Lung (tissue), 17 donors: ENCODE measurements at places on chromosomes 7 and 10.

DNA sequence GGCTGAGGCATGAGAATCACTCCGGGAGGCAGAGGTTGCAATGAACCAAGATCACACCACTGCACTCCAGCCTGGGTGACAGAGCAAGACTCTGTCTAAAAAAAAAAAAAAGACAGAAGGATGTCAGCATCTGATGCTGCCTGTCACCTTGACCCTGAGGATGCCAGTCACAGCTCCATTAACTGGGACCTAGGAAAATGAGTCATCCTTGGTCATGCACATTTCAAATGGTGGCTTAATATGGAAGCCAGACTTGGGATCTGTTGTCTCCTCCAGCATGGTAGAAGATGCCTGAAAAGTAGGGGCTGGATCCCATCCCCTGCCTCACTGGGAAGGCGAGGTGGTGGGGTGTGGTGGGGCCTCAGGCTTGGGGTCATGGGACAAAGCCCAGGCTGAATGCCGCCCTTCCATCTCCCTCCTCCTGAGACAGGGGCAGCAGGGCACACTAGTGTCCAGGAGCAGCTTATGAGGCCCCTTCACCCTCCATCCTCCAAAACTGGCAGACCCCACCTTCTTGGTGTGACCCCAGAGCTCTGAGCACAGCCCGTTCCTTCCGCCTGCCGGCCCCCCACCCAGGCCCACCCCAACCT, 1.3 kb downstream of the NOS3 start:
- DNase-seq: no peak

- peak; percentile 55 for DNase-seq
Observed at GRCh38 chr10:97399843-97400545, 1.1 kb downstream of the RRP12 start.

GRCh38 chr10:79140085-79140793, 71.5 kb downstream of the ZMIZ1 start:
- DNase-seq: no peak

GRCh38 chr7:141409801-141410329, 141.3 kb upstream of the AGK start:
- DNase-seq: no peak

- no peak for DNase-seq
Observed at GRCh38 chr7:4271716-4272015, 410.4 kb upstream of the FOXK1 start.

DNA sequence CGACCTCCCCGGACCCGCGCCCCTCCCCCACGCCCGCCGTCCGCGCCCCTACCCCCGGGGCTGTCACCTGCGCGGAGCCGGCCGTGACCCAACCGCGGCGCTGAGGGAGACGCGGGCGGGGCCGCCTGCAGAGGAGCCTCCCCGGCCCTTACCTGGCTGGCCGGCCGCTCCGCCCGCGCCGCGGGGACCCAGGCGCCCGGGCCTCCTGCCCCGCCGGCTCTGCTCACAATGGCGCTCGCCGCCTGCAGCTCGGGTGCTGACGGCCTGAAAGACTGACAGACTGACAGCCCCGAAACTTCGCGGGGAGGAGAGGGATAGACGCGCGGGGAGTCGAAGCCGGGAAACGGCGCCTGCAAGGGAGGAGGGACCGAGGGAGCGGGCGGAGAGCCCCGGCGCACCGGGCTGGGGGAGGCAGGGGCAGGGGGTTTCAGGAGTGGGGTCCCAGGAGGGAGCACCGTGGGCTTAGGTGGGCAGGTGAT, 393 bp downstream of the ZNF467 start:
- DNase-seq: no peak

DNA sequence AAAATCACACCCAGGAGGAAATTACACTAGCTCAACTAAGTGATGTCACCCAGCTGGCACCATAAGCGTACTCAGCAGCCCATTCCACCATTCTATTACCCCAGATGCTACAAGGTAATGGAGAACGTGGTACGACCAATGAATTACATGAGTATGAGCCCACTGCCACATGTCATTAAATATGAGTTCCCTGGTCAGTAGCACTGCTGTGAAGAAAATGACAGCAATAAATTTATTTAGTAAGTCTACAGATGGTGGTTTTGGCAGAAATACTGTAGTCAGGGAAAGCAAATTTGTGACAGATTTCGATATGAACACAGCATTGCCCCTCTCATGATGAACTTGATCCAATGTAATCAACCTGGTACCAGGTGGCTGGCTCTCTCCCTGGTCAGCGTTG, 154.2 kb downstream of the VWC2 start:
- DNase-seq: no peak

DNA sequence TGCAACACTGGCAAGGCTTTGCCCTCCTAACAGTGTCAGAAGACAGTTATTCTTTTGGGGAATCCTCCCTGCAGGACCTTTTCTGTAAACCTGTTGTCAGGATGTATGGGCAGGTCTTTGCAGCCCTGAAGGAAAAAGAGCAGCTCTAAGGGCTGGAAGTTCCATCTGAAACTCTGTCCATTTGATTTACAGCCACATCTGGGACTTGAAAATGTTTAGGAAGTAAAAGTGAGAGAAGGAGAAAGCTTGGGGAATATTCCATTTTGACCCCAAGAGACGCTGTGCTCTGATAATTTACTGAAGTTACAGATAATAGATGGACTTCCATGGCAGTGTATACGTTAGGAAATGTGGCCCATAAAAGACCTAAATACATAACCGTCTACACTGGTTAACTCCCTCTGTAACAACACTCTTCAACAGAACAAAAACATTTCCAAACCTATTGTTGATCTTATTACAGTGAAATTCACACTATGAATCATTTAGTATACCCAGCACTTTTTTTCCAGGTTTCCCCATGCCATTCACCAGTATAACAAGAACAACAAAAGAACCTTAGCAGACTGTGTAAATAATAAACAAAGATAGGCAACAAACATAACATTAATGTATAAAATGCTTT, 89.1 kb downstream of the KIAA1549 start:
- peak; percentile 5 for DNase-seq

- peak; percentile 62 for DNase-seq
Observed at GRCh38 chr7:142885311-142886230, at the start of gene TRPV6. TSS of gene TRPV6 (minus strand) at chr7:142885745.

- DNase-seq: no peak
Observed at GRCh38 chr7:92528958-92529264, 316 bp downstream of the RBM48 start.

- peak; percentile 24 for DNase-seq
Observed at GRCh38 chr10:19811540-19811939, 4.7 kb upstream of the PLXDC2 start.

DNA sequence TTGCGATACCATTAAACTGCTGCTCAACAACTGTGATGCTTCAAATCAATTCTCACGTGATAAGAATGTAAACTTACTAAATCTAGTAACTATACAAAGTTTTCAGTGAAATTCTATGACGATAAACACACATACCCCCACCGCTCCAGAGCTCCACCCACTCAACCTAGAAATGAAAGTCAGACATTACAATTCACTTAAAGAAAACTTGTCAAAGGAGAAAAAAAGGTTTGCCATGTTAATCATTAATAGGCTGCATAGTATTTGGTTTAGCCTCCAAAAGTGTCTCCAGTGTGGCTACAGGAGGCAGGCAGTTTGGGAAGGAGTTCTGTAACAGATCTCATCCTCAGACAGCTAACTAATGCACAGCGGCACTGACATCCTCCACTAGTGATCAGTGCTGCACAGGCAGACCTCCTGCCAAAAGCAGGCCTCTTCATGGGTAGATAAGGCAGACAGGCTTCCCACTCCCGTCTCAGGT, 3.1 kb downstream of the HERPUD2 start:
- DNase-seq: no peak

- DNase-seq: no peak
Observed at GRCh38 chr7:94088560-94088959, 84.4 kb upstream of the BET1 start.

- DNase-seq: no peak
Observed at GRCh38 chr7:24129597-24129996, 154.4 kb upstream of the NPY start.

DNA sequence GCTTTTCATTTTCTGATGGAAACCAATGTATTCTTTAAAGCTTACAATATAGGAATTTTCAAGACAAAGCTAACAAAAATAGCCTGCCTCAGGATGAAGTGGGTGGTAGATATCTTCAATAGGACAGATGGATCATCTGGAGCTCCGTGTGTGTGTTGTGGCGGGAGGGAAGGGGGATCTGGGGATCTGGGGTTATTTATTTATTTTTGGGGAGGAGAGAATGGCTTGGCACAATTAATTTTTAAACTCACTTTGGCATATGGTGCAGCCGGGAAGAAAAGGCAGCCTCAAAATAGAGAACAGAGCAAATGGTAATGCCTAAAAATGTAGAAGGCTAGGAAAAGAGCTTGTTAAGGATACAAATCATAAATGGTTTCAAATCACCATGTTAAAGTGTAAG, 11.6 kb upstream of the ABLIM1 start:
- DNase-seq: no peak

- peak; percentile 63 for DNase-seq
Observed at GRCh38 chr10:88062798-88063472, 199.5 kb downstream of the PTEN start.

DNA sequence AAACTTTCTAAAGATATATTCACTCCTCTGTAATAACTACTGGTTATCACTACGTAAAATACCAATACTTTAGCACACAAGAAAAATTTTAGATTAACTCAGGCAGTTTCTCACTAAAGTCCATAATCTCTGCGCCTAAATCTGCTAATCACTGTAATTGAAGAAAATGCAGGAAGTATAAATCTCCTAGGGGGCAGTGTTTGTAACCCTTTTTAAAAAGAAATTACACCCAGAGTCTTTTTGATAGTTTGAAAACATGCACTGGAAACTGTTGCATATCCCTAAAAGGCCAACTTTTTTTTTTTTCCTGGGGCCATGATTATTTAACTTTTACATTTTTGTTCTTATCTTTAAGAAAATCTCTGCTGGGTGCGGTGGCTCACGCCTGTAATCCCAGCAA, 209.6 kb downstream of the KIAA1217 start:
- no peak for DNase-seq

GRCh38 chr7:137989094-137989493, 12.8 kb downstream of the CREB3L2 start:
- no peak for DNase-seq

GRCh38 chr10:96986200-96986856, 154.2 kb downstream of the LCOR start:
- no peak for DNase-seq

DNA sequence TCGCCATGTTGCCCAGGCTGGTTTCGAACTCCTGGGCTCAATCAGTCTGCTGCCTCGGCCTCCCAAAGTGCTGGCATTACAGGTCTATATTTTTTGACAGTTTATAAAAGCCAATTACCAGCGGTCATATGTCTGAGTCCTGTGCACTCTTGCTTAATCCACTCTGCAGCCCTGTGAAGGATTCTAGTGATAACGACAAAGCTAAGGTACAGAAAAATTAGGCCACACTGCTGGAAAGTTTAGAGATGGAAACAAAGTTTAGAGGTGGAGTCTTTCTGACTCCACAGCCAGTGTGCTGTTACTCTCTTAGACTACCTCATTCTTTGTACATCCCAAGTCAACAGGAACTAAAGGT, 707 bp downstream of the PTER start:
- no peak for DNase-seq

GRCh38 chr10:30434273-30435072, 489 bp downstream of the MAP3K8 start:
- DNase-seq: peak; percentile 75

DNA sequence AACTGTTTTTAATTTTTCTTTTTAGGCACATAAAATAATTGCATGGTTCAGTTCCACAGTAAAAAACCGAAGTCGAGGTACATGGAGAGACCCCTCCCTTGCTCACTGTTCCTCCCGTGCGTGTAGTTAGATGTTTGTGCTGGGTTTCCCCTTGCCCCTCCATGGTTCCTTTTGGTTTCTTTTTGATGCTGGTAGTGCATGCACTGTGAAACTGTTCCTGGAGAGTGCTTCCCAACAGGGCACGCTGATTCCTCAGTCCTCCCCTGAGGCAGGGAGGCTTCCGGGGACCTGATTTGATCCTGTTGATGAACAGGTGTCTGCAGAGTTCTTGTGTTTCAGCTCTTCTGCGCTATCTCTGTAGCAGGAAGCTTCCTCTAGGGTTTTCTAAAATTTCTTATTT, 69.5 kb downstream of the ADCY1 start:
- DNase-seq: no peak
